Hematopoietic multipotent progenitor cell (in vitro differentiated cells): ENCODE measurements at places on chromosomes 5 and 9. TPM values are rescaled to one million over a fixed set of nuclear protein-coding genes. Genes with fewer than 3 reads are reported as not detected.

DNA sequence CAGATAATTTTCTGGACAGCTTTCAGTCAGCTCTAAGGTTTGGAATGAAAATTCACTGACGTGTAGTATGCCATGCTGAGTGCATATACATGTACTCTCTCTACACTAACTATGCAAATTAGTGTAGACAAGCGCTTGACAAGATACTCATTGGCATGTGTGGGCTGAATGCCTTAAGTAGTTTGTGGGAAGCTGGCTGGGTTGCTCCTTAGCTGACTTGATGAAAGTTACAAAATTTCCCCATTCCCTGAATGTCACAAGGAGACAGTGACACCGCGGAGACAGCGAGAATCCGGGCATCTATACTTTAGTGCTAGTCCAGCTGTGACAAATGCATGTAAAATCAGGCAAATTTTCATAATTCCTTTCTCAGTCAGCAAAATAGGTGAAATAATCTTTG, 51.6 kb upstream of the C5orf46 start:
- no peak for DNase-seq

PTGDS gene
- total RNA-seq: not detected

DNA sequence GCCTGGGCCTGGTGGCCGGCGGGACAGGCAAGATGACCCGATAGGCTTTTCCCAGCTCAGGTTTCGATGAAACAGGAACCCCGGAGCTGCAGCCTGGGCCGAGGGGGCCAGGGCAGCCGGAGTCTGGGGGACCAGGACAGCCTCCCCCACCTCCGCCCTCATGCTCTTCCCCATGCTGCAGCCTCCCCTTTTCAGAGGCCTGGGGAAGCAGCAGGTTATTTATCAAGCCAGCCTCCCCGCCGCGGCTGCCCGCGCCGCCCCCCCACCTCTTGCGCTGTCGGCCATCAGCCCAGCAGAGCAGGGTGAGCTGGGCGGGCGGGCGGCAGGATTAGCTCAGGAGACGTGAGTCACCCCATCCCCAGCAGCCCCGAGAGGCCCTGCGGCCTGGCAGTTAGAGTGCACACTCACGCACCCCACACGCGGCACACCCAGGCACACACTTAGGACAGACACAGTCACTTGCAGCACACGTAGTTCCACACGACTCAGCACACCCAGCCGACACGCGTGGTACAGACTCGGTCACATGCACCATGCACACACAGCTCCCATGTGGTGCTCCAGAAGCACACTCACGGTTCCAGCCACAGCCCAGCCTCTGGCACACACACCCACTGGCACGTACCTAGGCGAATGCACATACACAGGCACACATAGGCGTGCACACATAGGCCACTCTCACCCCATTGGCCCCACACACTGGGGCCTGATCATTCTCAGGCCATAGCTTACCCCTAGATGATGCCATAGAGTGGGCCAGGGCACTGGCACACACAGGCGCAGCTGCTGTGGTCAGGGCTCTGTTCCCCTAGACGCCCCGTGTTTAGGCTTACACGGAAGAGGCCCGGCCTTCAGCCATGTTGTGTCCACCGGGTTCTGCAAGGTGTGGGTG, 13.0 kb downstream of the CXXC5 start:
- peak; percentile 90 for DNase-seq

GRCh38 chr5:31638345-31638744, 586 bp upstream of the PDZD2 start:
- no peak for DNase-seq

- DNase-seq: no peak
Measured at GRCh38 chr5:79547982-79548381, 34.0 kb upstream of the HOMER1 start.

LCN9 gene
- not detected for total RNA-seq

HCN1 gene
- under 0.01 TPM for total RNA-seq

IFNA16 gene
- total RNA-seq: not detected

- DNase-seq: peak; percentile 42
Measured at GRCh38 chr5:53095931-53096525, 13.5 kb downstream of the MOCS2 start.

QRFP gene
- total RNA-seq: under 0.01 TPM

DNA sequence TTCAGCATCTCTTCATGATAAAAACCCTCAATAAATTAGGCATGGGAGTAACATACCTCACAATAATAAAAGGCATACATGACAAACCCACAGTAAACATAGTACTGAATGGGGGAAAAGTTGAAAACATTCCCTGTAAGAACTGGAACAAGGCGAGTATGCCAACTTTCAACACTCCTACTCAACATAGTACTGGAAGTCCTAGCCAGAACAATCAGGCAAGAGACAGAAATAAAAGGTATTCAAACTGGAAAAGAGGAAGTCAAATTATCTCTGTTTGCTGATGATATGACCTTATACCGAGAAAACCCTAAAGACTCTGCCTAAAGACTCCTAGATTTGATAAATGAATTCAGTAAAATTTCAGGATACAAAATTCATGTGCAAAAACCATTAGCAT, 167.6 kb downstream of the TMEM38B start:
- DNase-seq: peak; percentile 21

- DNase-seq: no peak
Measured at GRCh38 chr5:10118150-10118549, 131.5 kb downstream of the ATPSCKMT start.

NUTM2G gene
- total RNA-seq: not detected

SLC6A19 gene
- under 0.01 TPM for total RNA-seq

GRCh38 chr5:53008751-53009150, 19.6 kb downstream of the ITGA2 start:
- DNase-seq: peak; percentile 29

- no peak for DNase-seq
Measured at GRCh38 chr5:179494774-179495526, 55.4 kb upstream of the RUFY1 start.

IER5L gene
- 7.5 TPM for total RNA-seq

PRLR gene
- under 0.01 TPM for total RNA-seq

GRCh38 chr5:56858777-56859442, 43.6 kb downstream of the MAP3K1 start:
- DNase-seq: no peak

- DNase-seq: no peak
Measured at GRCh38 chr9:124779368-124780059, 2.6 kb downstream of the OLFML2A start.

GRCh38 chr5:145237843-145238242, 597.3 kb downstream of the PRELID2 start:
- no peak for DNase-seq

ADAMTS2 gene
- 0.27 TPM for total RNA-seq

GRCh38 chr5:54401515-54401914, 54.0 kb upstream of the HSPB3 start:
- DNase-seq: no peak

LRRC19 gene
- not detected for total RNA-seq

BTNL9 gene
- total RNA-seq: under 0.01 TPM

DNA sequence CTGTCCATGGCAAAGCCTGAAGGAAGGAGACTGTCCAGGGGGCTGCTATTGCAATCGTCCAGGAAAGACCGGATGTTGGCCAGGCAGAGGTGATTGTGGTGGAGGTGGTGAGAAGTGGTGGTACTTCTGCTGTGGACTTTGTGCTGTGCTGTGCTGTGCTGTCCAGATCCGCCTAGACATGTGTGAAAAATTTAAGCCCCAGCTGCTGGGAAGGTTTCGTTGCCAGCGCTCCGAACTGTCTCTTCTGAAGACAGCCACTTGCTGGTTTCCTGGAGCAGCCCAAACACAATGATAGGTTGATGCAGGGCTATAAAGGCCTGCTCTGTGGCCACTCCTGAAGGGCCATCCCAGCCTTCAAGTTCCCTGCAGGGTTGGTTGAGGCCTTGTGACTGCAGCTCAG, 223.0 kb upstream of the MPDZ start:
- DNase-seq: no peak

LAMC3 gene
- under 0.01 TPM for total RNA-seq

SLC36A2 gene
- under 0.01 TPM for total RNA-seq

DNA sequence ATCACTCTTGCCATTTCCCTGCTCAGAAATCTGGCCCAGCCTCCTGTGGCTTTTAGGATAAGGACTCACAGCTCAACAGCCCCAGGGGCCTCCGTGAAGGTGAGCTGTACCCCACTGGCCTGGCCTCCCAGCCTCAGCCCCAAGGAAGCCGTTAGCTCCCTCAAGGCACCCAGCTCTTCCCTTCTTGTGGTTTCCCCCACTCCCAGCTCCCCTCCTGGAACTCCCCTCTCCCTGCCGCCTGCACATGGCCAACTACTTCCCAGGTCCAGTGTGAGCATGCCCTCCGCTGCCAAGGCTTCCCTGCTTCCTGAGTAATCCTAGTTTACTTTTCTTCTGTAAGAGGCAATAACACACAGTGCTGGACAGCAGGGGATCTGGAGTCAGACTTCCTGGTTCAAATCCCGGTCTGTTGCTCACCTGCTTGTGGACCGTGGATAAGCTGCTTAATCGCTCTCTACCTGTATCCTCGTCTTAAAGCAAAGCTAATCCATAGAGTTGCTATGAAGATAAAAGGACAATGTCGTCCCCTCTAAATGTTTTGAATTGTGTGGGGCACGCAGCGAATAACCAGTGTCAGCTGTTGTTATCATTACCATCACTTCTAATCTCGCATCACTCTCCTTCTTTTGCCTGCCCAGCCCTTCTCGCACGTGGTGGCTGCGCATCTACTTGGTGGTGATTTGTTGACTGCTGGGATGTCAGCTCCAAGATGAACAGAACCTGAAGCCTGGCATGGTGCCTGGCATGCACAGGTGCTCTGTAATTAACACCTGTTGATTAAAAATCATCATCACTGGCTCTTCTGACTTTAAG, 86.6 kb downstream of the C5orf15 start:
- no peak for DNase-seq

DNA sequence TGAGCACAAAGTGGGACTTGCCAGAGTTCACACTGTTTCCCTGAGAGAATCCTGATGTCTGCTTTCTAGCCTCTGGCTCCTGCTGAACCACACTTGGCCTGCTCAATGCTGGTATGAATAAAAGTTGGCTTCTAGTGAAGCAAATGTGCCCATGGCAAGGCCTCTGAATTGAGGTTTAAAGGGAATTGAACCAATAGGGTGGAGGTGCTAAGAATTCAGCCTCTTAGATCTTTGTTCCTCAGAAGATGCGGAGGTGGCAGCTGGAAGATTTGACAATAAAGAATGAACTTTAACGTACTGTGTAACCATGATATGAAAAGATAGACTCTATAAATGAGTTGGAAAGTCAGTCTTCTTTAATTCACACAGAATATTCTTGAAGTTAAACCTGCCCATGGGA, 57.2 kb downstream of the RASGRF2 start:
- DNase-seq: no peak

CER1 gene
- under 0.01 TPM for total RNA-seq

- no peak for DNase-seq
Measured at GRCh38 chr9:111232997-111233790, 96.8 kb downstream of the OR2K2 start.

ELAVL2 gene
- not detected for total RNA-seq

DNA sequence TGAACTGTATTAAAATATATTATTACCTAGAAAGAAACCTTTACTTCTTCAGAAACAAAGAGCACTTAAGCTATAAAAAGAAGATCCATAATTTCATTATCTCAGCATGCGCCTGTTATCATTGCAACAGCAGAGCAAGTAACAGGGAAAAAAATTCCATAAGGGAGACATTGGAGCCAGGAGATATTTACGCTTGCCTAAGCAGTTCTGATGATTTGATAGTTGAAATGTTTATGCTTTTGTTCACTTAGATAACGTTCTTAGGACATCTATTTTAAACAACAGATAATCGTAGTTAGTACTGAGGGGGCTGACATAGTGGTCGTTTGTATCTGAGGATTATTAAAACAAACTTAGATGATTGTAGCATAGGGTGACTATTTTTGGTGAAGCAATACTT, 252.5 kb downstream of the NNT start:
- no peak for DNase-seq

GRCh38 chr9:121690316-121690715, 38.9 kb downstream of the DAB2IP start:
- DNase-seq: no peak

BTNL3 gene
- total RNA-seq: under 0.01 TPM

GRCh38 chr5:143644727-143645126, 167.2 kb upstream of the HMHB1 start:
- no peak for DNase-seq

DNA sequence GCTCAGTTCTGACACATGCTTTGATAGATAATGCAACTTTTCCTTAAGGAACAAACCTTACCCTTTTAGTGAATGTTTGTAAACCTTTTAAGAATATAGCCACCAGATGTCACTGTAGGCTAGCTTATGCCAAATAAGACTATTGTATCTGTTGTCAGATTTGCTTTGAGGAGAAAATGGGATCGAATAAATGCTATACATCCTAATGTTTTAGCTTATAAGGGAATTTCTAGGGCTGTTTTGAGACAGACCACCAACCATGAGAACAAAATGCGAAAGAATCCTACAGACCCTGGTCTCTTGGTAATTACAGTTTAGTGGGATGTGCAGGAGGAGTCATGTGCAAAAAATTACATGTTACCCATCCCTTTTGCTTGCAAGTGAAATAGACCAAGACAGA, 127.6 kb upstream of the NMUR2 start:
- DNase-seq: peak; percentile 63

GRCh38 chr5:18243846-18244245, 609.6 kb downstream of the TAF11L14 start:
- DNase-seq: no peak

DNA sequence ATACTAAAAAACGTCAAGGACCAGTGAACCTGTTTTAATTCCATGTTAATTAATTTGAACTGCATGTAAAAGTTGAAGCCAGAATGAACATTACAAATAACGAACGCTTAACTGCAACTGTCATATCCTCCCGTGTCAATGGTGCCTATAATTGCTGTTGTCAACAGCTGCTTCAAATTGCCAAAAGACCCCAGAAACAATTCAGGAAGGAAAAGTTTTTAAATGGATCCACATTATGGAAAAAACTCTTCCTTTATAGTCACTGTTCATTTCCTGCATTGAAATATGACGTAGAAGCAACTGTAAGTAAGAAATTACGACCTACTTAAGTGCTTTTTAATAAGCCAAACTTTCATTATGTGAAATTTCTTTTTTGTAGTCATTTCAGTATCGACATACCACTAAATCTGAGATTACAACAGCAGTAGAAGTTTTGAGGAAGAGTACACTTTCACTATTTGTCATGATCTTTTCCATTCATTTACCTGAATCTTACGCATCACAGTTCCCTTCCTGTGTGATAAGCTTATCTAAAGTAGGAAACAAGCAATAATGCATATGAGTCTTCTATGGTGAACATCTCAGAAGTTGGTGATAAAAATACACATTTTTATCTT, 37.8 kb downstream of the MEF2C start:
- no peak for DNase-seq

PAEP gene
- total RNA-seq: not detected

GRCh38 chr5:74205767-74206578, 434.6 kb downstream of the ENC1 start:
- no peak for DNase-seq

PDE8B gene
- 0.27 TPM for total RNA-seq

NUTM2F gene
- not detected for total RNA-seq

DNA sequence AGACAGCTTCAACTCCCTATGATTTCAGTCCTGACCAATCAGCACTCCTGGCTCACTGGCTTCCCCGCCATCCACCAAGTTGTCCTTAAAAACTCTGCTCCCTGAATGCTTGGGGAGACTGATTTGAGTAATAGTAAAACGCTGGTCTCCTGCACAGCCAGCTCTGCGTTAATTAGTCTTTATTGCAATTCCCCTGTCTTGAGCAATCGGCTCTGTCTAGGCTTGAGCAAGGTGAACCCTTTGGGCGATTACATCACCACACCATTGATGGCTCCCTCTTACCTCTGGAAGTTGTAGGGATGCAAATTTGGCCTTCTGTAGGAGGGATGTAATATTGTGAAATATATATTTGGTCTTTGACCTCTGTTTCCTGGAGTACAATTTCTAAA, 2.9 kb upstream of the SLC23A1 start:
- no peak for DNase-seq

GRCh38 chr5:177526191-177526590, 9.4 kb upstream of the DDX41 start:
- DNase-seq: no peak

SH3GL2 gene
- not detected for total RNA-seq
